Epithelial cell of proximal tubule (primary cell): ENCODE measurements at places on chromosomes 16 and 17.

DNA sequence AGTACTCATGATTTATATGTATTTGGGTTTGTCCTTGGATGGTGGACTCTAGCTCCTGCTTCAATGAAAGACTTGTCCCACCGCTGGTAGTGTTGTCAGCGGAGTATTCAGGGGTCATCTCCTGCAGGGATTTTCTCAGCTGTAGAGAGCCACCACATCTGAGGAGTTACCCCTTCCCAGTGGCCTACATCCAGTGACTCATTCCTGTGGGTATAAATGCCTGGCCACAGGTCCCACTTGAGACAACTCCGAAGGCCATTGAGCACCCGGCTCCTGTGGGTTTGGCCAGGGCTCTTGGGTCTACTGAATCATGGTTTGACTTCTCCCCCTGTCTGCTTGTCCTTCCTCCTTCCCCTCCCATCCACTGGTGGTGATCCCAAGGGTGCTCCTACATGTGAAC lies 34.6 kb upstream of the WSB1 start:
- no peak for DNase-seq

GRCh38 chr17:834136-834535 lies 52.0 kb downstream of the MRM3 start:
- no peak for DNase-seq

GRCh38 chr17:79654960-79655382 lies 44.1 kb upstream of the RBFOX3 start:
- no peak for DNase-seq

GRCh38 chr16:67672739-67673662 lies 6.4 kb downstream of the C16orf86 start:
- no peak for DNase-seq

DNA sequence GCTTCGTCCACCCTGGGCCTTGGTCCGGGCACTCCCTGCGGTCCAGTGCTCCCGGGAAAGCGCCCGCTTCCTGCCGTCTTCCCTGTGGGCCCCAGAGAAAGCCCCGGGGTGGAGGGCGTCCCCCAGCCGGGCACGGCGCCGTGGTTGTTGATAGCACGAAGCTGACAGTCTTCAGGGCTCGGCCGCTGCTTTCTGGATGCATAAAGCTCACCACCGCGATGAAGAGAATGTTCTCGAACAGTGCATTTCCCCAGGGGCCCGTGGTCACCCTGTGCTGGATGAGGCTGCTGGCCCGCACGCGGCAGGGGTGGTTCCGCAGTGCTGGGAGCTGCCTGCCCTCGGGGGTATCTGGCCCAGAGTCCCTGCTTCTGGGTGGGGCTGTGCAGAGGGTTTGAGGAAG lies 53.2 kb downstream of the BAHCC1 start:
- DNase-seq, result no peak

GRCh38 chr17:78307887-78308638 lies 51.8 kb downstream of the SOCS3 start:
- no peak for DNase-seq

DNA sequence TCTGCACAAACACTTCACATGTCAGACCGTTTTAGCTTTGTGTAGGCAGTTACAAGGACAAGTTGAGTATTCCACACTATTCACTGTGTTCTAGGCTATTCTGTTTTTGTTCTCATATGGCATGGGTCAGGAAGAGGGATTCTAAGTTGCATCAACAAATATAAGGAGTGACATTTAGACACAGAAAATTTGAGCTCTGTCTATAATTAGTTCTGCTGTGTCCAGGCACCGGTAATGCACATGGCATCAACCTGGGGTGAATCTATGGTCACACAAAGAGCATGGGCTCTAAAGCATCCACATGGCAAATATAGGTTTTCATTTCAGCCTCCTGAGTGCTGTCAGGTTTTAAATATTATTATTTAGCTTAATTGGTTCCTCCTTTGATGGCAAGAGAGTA lies 130.4 kb upstream of the PMFBP1 start:
- no peak for DNase-seq

DNA sequence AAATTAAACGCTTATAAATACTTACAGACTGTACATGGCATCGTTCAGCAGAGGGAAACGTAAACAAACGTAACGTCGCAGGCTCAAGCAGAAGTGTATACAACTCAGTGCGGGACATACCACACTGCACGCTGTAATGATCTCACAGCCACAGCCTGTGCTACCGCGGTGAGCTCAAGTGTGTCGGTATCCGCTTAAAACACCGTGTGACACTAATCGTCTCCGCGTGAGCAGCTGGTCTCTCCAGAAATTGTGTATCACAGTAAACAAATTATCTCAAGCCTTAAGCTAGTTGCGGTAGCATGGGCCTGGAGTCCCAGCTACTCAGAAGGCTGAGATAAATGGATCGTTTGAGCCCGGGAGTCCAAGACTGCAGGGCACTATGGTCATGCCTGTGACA lies 115.3 kb downstream of the ANKRD11 start:
- DNase-seq, result no peak

DNA sequence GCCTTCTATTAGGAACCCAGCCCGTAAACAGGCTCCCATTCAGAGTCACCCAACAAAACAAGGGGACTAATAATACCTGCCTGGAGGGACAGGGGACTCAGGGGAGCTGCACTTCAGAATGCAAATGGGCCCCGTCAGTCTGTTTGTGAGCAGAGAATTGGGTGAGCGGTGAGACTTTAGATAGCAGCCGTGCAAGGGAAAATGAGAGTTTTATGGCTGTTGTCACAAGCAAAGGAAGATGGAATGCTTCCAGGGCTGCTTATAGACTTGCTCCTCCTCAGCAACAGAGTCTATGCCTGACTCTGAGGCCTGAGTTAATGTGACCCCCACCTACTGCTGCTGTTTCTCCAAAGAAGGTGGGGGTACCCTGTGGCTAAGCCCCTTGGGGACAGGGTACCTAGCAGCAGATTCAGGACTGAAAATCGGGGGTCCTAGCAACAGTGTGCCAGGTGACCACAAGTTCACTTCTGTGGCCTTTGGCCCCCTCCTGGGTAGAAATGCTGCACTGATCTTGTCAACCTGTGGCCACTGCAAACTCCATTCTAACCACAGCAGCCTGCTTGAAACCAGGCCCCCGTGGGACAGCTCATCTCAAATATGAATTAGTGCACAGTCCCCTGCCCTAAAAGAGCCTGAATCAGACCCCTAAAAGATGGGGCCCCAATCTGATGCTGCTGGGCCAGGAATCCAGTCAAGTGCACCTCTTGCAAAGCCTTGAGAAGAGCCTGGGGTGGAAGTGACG lies 126.4 kb downstream of the C16orf78 start:
- DNase-seq, result no peak

DNA sequence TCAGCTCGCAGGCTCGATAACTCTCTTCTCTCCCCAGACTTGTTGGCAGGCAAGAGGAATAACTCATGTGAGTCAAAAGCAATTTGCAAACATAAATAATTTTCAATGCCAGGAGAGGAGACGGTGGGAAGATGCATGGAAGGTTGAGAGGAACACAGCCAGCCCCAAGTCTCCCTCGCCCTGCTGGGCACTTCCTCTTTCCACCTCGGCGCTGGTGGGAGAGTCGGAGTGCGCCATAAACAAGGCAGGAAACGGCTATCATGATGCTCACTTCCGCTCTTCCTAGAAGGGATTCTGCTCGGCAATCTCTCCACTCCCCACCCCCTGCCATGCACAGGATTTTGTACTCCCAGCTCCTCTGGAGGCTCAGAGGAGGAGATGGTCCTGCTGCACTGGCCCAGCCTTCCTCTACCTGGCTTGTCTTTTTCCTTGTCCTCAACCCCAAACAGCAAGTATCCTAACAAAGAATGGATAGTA lies 13.0 kb downstream of the CBX4 start:
- no peak for DNase-seq

DNA sequence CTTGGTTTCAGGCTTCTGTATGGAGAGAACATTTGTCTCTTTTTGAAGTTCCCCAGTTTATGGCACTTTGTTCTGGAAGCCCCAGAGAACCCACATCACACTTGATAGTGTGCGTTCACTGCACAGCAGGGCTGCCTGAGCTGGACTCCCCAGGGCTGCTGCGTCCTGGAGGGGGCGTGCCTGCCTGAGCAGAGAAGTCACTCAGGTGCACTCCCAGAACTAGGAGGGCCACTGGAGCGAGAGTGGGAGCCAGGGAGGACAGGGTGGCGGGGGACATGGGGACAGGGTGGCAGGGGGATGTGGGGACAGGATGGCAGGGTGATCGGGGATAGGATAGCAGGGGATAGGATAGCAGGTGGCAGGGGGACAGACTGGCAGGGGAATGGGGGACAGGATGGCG lies 43.9 kb upstream of the ZNF469 start:
- no peak for DNase-seq
